Eye (tissue), 1 donor: ENCODE measurements at places on chromosomes 7 and 10.

GRCh38 chr10:123269675-123270074 lies 115.5 kb downstream of the BUB3 start:
- no peak for DNase-seq

GRCh38 chr7:23093546-23093945 lies 12.0 kb upstream of the KLHL7 start:
- DNase-seq, result no peak

DNA sequence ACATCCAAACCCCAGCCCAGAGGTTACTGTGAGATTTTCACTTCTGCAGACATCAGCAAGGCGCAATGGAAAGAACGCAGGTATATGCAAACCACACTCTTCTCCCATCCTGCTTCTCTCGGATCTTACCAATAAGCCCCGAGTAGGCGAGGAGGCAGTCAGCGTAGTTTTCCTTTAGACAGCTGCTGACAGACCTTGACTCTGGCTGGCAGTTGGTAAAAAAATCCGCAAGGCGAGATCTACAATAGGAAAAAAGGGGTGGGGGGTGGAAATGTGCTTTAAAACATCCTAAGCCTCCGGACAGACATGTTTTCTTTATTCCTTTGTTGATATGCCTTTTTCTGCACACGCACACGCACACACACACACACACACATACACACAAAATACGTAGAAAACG lies 176.5 kb downstream of the GFRA1 start:
- peak; percentile 58 for DNase-seq

DNA sequence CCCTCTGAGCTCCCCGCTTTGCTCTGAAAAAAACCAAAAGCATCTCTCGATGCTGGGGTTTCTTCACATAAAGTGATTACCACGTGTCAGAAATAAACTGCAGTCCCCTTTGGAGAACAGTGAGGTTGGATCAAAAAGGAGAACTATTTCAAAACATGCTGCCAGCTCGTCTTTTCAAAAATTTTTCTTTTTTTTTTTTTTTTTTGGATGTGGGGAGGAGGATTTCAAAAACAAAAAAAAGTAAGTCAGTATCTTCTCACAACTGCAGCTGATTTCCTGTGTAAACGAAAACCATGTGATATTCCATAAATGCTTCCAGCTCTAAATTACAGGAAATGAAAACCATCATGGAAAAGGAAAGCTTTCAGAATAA lies 155.0 kb upstream of the LYZL2 start:
- DNase-seq, result peak; percentile 89

DNA sequence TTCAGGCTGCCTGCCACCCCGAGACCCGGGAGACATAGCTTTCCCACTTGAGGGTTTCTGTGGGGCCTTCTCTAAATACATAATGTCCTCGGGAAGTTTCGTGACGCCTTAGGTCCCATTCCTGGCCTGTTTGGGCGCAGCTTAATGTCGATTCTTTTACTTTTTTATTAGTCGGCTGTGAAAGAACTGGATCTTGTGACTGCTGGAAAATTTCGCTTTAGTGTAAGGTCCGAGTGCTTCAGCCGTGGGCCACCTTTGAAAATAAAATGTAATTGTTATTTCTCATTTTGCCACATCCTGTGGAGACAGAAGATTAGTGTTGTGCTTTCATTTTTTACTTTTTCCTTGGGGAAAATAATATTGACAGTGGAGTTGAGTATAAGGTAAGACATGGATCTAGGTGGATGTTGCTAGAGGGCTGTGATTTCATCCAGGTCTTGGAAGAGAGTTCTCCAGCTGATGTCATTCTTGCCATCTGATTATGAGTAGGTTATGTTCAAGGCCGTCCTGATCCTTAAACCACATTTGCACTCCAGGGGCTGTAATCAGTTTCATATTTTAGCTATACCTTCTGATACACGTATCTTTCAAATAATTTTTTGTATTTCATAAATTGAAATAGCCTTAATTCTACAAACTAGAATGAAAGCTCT lies 830 bp downstream of the RAB18 start:
- DNase-seq, result no peak

GRCh38 chr7:152683297-152683696 lies 7.4 kb upstream of the XRCC2 start:
- DNase-seq, result no peak

- DNase-seq, result no peak
These were observed 191.8 kb upstream of the SEMA3C start for GRCh38 chr7:81110673-81111072.

DNA sequence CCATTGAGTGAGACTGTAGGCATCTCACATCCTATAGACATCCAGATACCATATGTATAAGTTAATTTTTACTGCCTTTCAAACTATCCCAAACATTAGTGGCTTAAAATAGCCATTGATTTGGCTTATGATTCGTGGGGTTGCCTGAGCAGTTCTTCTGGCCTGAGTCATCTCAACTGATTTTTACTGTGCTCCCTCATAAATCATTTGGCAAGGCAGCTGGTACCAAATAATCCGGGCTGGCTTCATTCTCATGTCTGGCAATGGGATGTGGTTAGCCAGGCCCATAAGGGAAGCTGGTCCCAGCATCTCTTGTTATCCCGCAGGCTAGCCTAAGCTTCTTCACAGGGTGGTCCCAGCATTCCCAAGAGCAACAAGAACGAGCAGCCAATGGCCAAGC lies 6.7 kb upstream of the LRGUK start:
- no peak for DNase-seq

- no peak for DNase-seq
These were observed 291.3 kb upstream of the PHYHIPL start for GRCh38 chr10:58885146-58885545.

GRCh38 chr10:6167456-6167855 lies 35.3 kb upstream of the PFKFB3 start:
- no peak for DNase-seq

DNA sequence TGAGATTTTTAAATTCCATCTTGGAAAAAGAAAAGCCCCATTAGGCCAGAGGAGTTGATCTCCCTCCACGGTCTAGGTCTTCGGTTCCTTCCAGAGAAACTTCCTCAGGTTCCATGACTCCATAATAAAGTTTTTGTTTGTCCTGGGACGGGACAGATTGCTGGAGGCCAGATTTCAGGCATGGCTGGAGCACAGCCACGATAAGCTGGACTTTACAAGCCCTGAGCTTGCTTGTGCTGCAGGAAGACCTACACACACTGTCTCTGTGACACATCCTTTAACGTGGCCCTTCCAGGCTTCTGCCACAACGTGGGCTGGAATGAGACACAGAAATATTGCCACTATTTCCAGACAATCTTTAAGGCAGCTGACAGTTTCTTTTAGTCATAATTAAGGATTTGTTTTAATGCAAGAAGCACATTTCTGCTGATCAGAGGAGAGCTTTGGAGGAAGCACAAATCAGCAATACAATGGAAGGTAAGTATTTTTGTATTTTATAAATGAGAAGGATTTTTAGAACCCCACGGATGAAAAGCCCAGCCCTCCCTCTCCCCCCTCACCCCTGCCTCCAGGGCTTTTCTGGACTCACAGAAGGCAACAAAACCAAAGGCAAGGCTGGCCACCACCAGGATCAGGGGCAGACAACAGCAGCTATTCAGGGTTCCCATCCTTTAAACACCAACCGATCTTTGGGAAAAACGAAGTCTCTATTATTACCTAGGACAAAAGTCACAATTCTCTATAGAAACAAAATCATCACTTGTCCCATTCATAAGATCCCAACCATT lies 6.5 kb downstream of the CTBP2 start:
- no peak for DNase-seq

GRCh38 chr7:15214976-15215375 lies 312.4 kb upstream of the DGKB start:
- DNase-seq, result no peak

DNA sequence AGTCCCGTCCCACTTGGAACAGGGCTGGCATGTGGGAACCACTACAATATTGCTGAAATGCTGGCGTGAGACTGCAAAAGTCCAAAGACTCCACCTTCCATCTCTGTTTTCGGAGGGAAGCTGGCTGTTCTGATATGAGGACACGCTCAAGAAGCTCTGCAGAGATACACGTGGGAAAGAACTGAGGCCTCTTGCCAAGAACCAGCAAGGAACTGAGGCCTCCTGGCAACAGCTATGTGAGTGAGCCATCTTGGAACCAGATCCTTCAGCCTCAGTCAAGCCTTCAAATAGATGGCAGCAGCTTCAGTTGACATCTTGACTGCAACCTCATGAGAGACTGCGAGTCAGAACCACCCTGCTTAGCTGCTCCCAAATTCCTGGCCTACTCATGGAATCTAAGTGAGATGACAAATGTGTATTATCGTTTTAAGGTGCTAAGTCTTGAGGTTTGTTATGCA lies 30.8 kb downstream of the SGMS1 start:
- DNase-seq, result no peak

GRCh38 chr10:22737587-22737986 lies 23.2 kb upstream of the PIP4K2A start:
- no peak for DNase-seq

DNA sequence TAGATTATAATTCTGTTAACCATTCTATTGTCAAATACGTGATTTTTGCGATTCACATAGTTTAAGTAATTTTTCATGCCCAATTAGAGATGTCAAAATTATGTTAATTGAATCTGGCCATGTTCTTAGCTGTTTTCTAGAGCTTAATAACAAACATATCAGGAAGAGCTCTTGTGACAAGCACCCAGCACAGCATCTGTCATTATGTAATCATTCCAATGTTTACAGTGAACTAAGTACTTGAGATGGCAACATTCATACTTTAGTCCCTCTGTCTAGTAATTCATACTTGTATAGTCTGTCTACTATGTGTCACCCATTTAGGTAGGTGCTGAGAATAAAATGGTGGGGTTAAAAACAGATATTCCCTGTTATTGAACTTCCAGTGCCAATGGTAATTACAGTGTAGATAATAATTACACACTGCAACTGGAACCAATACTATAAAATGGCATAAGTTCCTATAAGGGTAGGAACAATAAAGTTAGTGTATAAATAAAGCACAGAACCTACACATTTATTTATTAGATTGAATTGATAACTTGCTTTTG lies 55.2 kb downstream of the ZEB1 start:
- DNase-seq, result peak; percentile 11

DNA sequence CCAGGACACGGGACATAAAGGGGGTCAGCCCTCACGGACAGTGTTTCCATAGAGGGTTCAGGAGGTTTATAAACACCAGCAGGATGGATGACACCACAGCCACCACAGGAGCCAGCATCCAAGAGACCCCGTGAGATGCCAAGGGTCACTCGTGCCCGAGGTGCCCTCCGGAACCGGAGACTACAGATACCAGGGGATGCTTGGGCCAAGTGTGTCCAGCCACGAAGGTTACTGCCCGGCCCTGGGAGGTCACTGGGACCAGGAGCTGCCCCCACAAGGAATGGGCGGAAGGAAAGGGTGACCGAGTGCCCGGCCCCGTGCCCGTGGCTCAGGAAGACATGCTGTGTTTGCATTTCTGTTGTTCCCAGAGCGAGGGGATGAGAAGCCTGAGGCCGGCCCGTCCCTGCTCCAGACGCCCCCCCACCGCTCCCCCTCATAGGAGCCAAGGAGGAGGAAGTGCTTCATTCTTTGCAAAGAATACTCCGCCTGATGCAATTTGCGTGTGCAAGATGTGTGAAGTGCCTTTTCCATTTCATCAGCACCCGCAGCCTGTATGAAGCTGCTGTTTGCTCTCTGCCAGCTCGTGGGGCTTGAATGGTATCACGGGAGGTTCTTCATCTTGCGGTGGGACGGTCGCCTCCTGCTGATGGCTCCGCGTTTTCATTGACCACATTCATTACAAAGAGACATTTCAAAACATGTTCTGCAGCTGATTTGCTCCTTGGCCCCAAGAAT lies 176.4 kb downstream of the ELFN1 start:
- no peak for DNase-seq

GRCh38 chr10:111126077-111126476 lies 49.2 kb downstream of the ADRA2A start:
- DNase-seq, result no peak

- no peak for DNase-seq
These were observed 13.0 kb downstream of the BUD23 start for GRCh38 chr7:73696372-73696771.

GRCh38 chr10:113788604-113789083 lies 37.2 kb downstream of the PLEKHS1 start:
- DNase-seq, result peak; percentile 13

- DNase-seq, result no peak
These were observed 36.8 kb upstream of the HSPA12A start for GRCh38 chr10:116779076-116779687.

- no peak for DNase-seq
These were observed 99.0 kb upstream of the EGR2 start for GRCh38 chr10:62915158-62915557.
